Cerebellar nuclear complex (tissue), 1 donor: ENCODE measurements at places on chromosomes 6 and 20.

- DNase-seq: no peak
These were observed 314.7 kb upstream of the PRDM1 start for GRCh38 chr6:105771313-105771970.

- no peak for DNase-seq
These were observed 35.4 kb upstream of the E2F3 start for GRCh38 chr6:20366082-20366830.

- no peak for DNase-seq
These were observed 134.0 kb downstream of the QRSL1 start for GRCh38 chr6:106763361-106763760.

DNA sequence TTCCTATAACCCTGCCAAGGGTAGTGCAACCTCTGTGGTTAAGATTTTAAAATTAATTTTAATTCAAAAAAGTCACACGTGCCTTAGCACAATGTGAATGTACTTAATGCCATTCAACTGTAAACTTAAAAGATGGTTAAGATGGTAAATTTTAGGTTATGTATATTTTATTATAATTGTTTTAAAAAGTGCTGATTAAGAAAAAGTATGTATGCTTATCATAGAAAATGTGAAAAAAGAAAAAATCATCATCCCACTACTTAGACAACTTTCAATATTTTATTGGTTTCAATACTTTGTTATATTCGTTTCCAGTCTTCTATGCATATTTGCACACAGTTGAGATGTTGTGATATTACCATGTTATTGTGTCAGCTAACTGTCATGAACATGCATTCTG lies 18.7 kb downstream of the ARFGEF2 start:
- DNase-seq: no peak

- DNase-seq: no peak
These were observed 46.4 kb downstream of the PTPRA start for GRCh38 chr20:2919518-2920245.

DNA sequence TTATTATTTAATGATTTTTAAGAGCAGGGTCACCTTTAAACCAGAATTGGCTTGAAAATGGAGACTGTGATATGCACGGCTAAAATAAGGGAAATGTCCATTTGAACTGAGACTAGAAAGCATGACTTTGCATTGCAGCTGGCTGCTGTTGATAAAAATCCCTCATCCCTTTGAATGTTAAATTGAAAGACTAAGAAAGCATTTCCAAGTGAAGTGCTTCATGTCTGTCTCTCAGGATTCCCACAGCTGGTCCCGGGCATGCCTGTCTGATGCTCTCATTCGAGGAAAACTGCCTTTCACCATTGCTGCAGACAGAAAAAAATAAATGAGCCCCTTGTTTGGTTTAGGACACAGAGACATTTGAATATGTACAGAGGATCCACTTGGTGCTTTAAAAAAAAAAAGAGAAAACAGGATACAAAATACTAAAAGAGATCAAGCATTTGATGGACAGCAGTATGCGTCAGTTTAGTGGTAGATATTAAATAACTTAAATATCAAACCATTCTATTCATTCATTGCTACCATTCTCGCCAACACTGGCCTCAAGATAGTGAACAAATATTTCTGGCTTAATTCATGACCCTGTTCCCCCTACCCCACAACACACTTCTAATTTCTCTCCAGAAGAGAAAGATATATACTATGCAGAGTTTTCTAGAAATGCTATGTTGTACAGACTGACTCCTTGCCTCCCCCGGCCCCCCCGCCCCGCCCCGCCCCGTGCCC lies 55.0 kb downstream of the TBC1D7 start:
- no peak for DNase-seq

- no peak for DNase-seq
These were observed 69.0 kb upstream of the STXBP5 start for GRCh38 chr6:147135211-147135681.
